ENCODE measurements at places on chromosomes 6 and 20. TPM values are rescaled to one million over a fixed set of nuclear protein-coding genes. Genes with fewer than 3 reads are reported as not detected.

DNA sequence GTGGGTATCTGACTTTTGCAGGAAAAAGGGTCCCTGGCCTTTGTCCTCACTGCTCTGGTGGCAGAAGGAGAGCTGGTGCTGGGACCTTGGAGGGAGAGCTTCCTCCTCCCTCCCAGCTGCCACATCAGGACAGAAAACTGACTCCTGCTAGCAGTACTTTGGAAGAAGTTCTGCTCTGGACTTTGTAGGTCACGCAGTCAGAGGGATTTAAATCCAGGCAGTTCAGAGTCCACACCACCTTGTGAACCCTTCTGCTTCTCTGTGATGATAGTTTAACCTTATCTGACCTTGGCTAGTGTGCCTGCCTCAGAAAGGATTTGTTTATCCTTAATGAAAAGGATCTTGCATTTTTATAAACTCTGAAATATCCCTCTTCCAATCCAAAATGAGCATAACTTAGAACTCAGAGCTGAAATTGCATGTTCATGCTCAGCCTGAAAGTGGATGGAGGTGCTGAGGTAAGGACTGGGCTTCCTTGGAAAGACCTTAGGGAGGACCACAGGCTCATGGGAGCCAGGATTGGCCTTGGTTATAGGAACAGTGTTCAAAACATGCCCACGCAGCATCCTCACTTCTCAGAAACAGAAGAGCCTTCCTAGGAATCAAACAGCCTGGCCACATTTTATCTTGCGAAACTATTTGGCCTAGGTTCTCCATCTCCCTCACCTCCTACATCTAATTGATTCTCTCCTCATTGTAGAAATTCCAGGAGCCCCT, 123.9 kb upstream of the SASH1 start:
- DNase-seq: no peak

- no peak for DNase-seq
These were observed 308.2 kb upstream of the HTR1E start for GRCh38 chr6:86629123-86629522.

The LTV1 gene
- 15.0 TPM for polyA plus RNA-seq

The FAM229B gene
- 77.1 TPM for polyA plus RNA-seq

The TPD52L1 gene
- polyA plus RNA-seq: 91.1 TPM

All from kidney (tissue), 22 donors.